ENCODE measurements at places on chromosomes 16 and 17. TPM values are rescaled to one million over a fixed set of nuclear protein-coding genes. Genes with fewer than 3 reads are reported as not detected.

- DNase-seq, result peak; percentile 89
- peaks cover 38% of the 10 kb centered on the region for H3K4me1 ChIP-seq
- no peak overlapping the region for H3K4me3 ChIP-seq
- H3K36me3 ChIP-seq, result no peaks in the 10 kb centered on the region
- H3K27ac ChIP-seq, result peak overlapping the region; percentile 97
Observed at GRCh38 chr16:2147378-2147777, 1.0 kb upstream of the RAB26 start.

- peaks cover 47% of the 10 kb centered on the region for H3K4me1 ChIP-seq
- no peaks in the 10 kb centered on the region for H3K36me3 ChIP-seq
- DNase-seq, result no peak
- no peaks in the 10 kb centered on the region for H3K27me3 ChIP-seq
- no peak overlapping the region for H3K27ac ChIP-seq
Observed at GRCh38 chr16:595094-595528, 5.2 kb downstream of the RAB40C start.

- H3K27ac ChIP-seq, result peak overlapping the region; percentile 88
- no peaks in the 10 kb centered on the region for H3K36me3 ChIP-seq
- DNase-seq, result peak; percentile 77
- peaks cover 100% of the 10 kb centered on the region for H3K4me1 ChIP-seq
- H3K27me3 ChIP-seq, result no peaks in the 10 kb centered on the region
- no peak overlapping the region for H3K4me3 ChIP-seq
Observed at GRCh38 chr17:82234211-82235055, 5.6 kb downstream of the SLC16A3 start.

- H3K4me3 ChIP-seq, result peak overlapping the region; percentile 79
- no peaks in the 10 kb centered on the region for H3K27me3 ChIP-seq
- H3K27ac ChIP-seq, result peak overlapping the region; percentile 96
- peaks cover 28% of the 10 kb centered on the region for H3K4me1 ChIP-seq
- no peaks in the 10 kb centered on the region for H3K36me3 ChIP-seq
- peak; percentile 5 for DNase-seq
Observed at GRCh38 chr17:51258756-51259563, 889 bp downstream of the MBTD1 start.

DNA sequence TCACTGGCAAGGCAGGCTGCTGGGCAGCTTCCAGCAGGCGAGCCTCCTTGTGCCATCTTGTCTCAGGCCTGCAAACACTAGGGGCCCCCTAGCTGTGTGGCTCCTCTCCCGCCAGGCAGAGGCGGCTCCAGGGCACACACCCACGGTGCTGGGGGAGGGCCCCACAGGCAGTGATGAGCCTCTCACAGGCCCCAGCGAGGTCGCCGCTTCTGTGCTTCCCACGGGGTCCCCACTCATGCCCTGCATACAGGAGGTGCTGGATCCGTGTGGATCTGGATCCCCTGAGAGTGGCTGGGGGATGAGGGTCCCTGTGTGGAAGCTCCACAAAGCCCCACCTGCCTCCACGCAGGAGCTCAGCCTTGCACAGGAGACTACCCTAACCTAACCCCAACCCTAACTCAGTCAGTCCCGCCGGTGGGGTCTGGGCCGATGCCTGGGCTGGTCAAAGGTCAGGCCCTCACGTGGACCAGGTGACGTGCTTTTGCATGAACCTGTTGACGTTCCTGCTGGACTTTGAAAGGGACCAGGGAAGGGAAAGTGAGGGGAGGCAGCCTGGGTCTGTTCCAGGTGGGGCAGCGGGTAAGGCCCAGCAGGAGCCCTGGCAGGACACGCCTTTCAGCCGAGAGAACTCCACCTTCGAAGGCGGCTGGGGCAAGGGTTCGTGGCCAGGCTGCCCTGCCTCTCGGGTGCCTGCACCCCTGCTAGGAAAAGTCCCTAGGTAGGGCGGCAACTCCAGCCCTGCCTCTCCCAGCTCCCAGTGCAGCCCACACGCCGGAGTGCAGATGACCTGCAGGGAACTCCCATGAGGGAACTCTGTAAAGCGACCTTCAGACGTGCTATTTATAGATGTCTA is 5.2 kb downstream of the SECTM1 start:
- H3K27me3 ChIP-seq, result no peaks in the 10 kb centered on the region
- no peaks in the 10 kb centered on the region for H3K36me3 ChIP-seq
- DNase-seq, result no peak

DNA sequence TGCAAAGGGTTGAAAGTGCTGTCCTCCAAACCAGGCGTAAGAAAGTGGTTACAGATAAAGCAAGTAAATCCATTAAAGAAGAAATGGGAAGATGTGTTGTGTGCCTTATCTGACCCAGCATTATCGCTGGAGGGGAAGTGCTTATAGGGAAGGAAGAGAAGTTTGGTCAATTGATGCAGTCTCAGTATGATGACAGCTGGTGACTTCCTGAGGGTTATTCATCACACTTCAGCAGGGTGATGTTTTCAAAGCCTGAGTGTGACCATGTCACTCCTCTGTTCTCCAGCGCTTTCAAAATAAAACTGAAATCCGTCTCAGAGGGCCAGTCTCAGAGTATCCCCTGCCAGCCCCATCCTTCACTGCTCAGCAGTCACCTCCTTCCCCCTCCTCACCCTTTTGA is 505.4 kb upstream of the RBFOX1 start:
- no peak overlapping the region for H3K27ac ChIP-seq
- no peaks in the 10 kb centered on the region for H3K36me3 ChIP-seq
- H3K4me1 ChIP-seq, result no peaks in the 10 kb centered on the region
- no peaks in the 10 kb centered on the region for H3K27me3 ChIP-seq
- DNase-seq, result no peak
- H3K4me3 ChIP-seq, result no peak overlapping the region

DNA sequence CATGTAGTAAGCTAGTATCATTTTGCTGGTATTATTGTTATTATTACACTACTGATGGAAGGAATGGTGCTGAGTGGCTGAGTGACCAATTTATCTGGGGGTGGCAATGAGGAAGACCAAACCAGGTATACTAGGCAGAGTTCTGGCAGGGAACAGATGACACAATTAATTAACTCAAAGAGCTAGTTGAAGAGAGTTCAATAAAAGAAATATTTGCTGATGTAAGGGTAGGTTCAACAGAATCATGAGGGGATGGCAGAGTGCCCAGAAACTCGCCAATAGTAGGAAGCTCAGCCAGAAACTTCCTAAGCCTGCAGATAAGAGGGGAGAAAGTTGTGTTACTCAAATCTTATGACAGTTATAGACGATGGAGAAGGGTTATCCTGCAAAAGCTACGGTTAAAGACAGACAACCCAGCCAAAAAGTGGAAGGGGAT is 352.5 kb downstream of the KCNJ2 start:
- peak; percentile 74 for DNase-seq
- no peaks in the 10 kb centered on the region for H3K27me3 ChIP-seq
- no peak overlapping the region for H3K27ac ChIP-seq
- H3K4me1 ChIP-seq, result peaks cover 5% of the 10 kb centered on the region
- no peaks in the 10 kb centered on the region for H3K36me3 ChIP-seq
- no peak overlapping the region for H3K4me3 ChIP-seq

GRCh38 chr17:40922239-40922638 is 15.2 kb downstream of the KRT23 start:
- H3K4me3 ChIP-seq, result no peak overlapping the region
- no peaks in the 10 kb centered on the region for H3K4me1 ChIP-seq
- no peaks in the 10 kb centered on the region for H3K27me3 ChIP-seq
- no peaks in the 10 kb centered on the region for H3K36me3 ChIP-seq
- H3K27ac ChIP-seq, result no peak overlapping the region
- DNase-seq, result peak; percentile 6

DNA sequence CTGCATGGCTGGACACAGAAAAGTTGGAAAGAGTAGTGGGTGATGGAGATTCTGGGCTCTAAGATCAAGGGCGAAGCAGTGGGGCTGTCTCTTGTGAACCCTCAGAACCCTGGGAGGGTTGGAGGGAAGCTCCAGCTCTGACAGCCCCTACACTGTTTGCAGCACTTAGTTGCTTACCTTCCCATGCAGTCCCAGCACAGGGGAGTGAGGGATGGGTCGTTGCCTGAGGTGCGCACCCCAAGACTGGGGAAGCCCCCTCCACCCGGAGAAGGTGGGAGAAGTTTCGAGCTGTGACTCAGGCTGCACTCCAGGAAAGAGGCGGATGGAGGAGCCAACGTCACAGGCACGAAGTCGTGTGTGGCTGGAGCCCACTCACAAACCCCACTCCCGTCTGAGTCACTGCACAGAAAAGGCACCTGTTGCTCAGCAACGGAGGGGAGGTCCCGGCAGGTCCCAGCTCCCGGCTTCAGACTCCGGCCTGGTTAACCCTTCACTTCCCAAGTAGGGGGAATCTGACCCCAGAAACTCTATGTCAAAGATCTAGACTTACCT is 60.1 kb downstream of the AIPL1 start:
- no peaks in the 10 kb centered on the region for H3K4me1 ChIP-seq
- no peaks in the 10 kb centered on the region for H3K27me3 ChIP-seq
- H3K4me3 ChIP-seq, result no peak overlapping the region
- H3K27ac ChIP-seq, result no peak overlapping the region

DNA sequence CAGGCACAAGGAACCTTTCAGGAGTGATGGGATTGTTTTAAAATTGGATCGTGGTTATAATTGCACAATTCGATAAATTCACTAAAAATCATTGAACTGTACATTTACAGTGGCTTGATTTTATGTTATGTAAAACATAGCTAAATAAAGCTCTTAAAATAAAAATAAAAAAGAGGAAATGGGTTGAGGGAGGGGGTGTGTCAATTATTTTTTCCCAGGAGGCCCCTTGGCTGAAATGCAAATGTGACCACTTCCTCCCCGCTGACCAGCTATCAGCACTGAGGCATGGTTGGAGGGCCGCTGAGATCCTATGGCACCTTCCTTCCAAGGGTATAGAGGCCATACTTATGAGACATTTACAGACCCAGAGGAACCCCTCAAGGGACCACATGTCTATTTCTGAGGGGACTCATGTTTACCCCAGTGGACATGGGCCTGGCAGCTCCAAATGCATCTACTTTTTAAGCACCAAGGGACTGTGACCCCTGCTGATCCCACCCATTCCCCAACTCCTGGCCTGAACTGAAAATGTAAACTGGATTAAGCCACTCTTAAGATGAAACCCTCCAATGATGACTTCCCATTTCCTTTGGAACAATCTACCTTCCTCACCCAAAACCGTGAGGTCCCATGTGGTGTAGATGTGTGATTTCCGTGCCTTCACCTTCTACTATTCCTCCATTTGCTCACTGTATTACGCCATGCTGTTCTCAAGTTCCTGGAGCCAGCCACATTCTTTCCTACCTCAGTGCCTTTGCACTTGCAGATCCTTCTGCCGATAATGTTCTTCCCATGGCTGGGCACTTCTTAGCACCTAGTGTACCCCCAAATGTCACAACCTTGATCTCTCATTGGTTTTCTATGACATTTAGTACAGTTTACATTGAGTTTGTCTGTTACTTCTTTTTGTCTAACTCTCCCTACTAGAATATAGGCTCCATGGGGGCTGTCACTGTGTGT is 2.8 kb upstream of the IL21R start:
- H3K36me3 ChIP-seq, result no peaks in the 10 kb centered on the region
- H3K27ac ChIP-seq, result no peak overlapping the region
- no peaks in the 10 kb centered on the region for H3K4me1 ChIP-seq
- no peaks in the 10 kb centered on the region for H3K27me3 ChIP-seq
- DNase-seq, result no peak

DNA sequence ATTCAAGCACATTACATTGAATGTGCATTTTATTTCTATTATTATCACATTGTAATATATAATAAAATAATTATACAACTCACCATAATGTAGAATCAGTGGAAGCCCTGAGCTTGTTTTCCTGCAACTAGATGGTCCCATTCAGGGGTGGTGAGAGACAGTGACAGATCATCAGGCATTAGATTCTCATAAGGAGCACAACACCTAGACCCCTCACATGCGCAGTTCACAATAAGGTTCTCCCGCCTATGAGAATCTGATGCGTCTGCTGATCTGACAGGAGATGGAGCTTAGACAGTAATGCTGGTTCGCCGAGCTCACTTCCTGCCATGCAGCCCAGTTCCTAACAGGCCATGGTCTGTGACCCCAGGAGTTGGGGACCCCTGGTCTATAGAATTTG is 96.7 kb upstream of the RBBP6 start:
- H3K27me3 ChIP-seq, result no peaks in the 10 kb centered on the region
- no peaks in the 10 kb centered on the region for H3K4me1 ChIP-seq
- no peak for DNase-seq
- H3K36me3 ChIP-seq, result no peaks in the 10 kb centered on the region
- H3K4me3 ChIP-seq, result no peak overlapping the region
- H3K27ac ChIP-seq, result no peak overlapping the region

DNA sequence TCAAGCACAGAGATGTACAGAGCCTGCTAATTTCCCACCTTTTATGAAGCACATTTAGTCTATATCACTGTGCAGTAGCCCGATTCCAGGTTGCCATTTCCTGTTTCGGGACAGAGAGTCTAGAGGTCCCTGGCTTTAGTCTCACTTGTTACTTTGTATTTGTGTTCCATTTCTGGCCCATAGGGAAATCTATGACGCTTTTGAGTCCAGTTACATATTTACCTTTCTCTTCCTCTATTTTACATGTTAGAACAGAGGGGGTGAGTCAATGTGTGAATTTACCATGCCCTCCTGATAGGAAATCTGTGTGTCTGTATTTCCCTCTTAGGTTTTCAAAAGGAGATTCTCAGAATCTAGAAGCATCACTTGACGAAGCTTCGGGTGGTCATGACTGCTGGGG is 227.1 kb upstream of the ZFHX3 start:
- no peak for DNase-seq
- no peaks in the 10 kb centered on the region for H3K36me3 ChIP-seq
- no peak overlapping the region for H3K27ac ChIP-seq
- H3K4me1 ChIP-seq, result no peaks in the 10 kb centered on the region
- H3K27me3 ChIP-seq, result no peaks in the 10 kb centered on the region

DNA sequence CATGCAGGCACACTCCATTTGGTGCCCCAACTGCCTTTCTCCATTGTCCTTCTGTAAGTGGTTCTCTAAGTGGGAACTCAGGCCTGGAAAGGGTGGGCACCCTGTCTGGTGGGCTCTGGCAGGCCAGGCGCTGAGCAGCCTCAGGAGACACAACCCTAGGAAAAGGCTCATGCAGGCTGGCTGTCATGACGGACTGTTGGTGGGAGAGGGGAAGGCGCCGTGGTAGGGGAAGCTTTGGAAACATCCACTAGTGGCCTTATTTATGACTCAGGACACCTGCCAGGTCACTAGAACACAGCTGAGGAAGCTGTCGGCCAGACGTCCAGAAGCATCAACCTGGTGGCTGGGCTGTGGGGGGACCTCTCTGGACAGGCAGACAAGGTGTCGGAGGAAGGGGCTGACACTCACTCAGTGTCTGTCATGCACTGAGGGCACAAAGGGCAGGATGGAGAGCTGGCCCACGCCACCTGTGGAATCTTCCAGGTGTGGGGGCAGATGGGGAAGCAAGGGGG is 216.0 kb downstream of the SEC14L1 start:
- H3K4me3 ChIP-seq, result no peak overlapping the region
- DNase-seq, result no peak
- no peaks in the 10 kb centered on the region for H3K36me3 ChIP-seq
- H3K4me1 ChIP-seq, result peaks cover 13% of the 10 kb centered on the region
- no peaks in the 10 kb centered on the region for H3K27me3 ChIP-seq

Gene CES4A
- 10.9 TPM for total RNA-seq

Gene KIF18B
- 0.11 TPM for total RNA-seq

Gene C17orf113
- total RNA-seq, result 1.2 TPM

Measured in thyroid gland (tissue), 4 donors.